ENCODE measurements at places on chromosomes 4 and X.

DNA sequence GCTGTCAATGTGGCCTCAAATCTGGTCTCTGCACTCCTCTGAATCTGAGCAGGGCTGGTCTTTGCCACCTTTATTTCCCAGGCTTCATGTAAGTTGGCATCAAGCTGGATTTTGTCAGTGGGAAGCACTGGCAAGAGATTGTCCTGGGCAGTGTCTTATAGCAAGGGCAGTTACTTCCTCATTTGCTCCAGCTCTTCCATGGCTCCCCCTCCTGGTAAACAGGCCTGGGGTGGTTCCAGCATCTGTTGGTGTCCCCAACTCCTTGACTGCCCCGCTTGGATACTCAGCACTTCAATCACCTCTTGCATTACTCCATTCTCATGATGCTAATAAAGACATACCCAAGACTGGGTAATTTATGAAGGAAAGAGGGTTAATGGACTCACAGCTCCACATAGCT, 15.0 kb upstream of the REST start:
- DNase-seq: no peak

DNA sequence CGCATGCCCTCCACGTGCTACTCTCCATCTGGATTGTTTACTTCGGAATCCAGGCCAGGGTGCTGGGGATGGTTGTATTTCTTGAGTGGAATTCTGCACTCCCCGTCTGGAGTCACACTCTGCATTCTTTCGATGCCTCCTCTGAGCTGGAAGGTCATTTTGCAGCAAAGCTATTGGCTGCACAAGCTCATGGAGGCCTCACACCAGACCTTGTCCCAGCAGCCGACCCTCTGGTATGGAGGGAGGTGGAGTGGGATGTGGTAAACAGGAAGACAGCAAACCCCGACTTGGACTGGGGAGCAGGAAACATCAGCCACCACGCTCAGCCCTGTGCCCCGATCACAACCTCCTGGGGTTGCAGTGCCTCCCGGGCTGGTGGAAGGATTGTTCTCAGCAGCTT, 225.3 kb upstream of the LNX1 start:
- no peak for DNase-seq

DNA sequence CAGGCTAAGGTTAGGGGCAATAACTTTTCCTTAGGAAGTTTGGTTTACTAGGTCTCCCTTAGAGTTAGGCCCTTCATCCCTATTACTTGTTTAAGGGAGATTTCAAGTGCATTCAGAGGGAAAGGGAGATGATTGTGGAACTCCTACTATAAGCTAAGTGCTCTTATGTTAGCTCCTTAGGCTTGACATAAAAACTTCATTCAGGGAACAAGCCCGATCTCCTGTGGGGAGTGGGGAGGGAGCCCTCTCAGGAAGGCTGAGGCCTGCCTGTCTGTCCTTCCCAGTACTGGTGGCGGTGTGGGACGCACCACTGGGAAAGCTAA, 8.0 kb downstream of the KLF3 start:
- DNase-seq: no peak

GRCh38 chrX:77622672-77623071, 163.3 kb downstream of the ATRX start:
- DNase-seq: no peak

DNA sequence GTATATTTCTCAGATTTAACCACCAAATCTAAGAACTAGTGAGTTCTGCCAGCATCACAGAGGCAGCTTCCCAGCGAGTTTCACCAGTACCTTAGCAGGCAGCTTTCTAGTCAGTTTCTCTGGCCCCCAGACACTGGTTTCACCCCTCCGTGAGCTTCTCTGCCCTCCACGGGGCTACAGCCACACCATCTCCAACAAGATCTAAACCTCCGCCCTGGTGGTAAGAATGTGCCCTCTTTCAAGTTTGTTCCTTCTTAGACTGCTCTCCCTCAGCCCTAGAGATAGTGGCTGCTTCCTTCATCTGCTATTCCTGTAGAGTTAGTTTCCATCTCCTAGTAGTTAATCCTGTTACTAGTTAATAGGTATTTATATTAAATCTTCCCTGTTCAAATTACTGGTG, 60.5 kb upstream of the TAB3 start:
- no peak for DNase-seq

- no peak for DNase-seq
Measured at GRCh38 chrX:136847874-136848273, 32.7 kb downstream of the RBMX start.

- DNase-seq: no peak
Measured at GRCh38 chr4:76514087-76514486, 79.1 kb downstream of the SHROOM3 start.

DNA sequence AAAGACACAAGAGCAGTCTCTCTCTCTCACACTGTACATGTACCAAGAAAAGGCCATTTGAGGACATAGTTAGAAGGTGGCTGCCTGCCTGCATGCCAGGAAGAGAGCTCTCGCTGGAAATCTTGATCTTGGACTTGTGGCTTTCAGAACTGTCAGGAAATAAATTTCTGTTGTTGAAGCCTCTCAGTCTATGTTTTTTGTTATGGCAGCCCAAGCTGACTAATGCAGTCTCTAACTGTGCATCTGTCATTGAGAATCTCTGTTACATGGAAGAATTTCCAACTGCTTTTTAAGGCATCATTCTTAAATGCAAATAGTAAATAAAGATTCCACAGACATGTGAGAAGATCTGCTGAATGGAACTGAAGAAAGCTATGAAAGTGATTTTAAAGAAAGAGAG, 198.3 kb downstream of the PCDH10 start:
- no peak for DNase-seq

- peak; percentile 12 for DNase-seq
Measured at GRCh38 chr4:151475035-151475714, 66.2 kb downstream of the FHIP1A start.

DNA sequence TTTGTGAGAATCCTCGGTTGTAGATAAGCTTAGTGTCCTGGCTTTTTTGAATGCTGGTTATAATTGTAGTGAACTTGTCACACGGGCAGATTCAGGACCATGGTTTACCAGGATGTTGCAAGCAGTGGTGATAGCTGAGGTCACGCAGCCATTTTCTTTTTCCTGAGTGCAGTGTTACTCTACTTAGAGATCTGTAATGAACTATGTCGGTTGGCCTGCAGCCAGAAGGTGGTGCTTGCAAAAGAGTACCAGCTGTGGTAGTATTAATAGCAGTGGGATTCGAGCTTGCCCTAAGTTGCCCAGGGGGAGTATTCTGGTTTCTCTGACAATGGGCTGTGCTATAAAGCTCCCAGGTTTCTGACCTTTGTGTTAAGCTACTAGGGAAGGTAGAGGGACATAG, 368.9 kb downstream of the SLITRK2 start:
- no peak for DNase-seq

DNA sequence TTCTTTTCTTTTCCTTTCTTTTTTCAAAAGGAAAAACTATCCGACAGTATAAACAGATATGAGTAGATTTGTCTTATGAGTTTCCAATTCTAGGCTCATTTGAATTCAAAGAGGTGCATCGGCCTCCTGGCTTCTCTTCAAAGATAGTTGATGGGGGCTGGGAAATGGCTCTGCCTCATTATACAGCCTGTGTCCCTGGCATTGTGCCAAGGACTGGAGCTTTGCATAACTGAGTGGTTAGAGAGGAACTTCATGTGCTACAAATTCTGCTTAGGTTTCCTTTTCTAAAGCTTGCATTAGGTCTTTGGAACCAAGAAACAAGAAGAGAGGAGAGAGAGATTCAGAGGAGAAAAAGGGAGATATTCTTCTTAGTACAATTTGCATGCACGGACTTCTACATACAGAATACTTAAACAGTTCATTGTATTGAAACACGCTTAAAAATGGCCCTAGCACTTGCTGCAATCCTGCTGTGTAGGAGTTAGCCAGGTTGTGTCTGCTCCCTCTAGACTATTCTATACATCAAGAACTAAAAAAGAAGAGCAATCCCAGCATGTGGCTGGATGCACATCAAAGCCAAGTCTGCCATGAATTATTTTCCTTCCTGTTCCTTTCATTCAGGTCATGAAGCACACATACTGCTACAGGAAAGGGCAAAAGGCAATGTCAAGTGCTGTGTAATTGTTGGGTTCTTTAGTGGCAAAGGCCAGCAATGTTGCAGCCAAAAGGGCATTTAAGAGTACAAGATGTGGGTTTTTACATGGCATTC, 70.9 kb downstream of the INTS12 start:
- DNase-seq: no peak

- DNase-seq: peak; percentile 7
Measured at GRCh38 chrX:51461053-51462044, 35.0 kb downstream of the NUDT11 start.

- DNase-seq: no peak
Measured at GRCh38 chr4:126338548-126338947, 1023.8 kb downstream of the FAT4 start.

- no peak for DNase-seq
Measured at GRCh38 chr4:32423267-32423666, 1703.1 kb downstream of the PCDH7 start.

- no peak for DNase-seq
Measured at GRCh38 chrX:1262369-1262768, 6.2 kb upstream of the CSF2RA start.

GRCh38 chr4:8897251-8898167, 25.9 kb upstream of the HMX1 start:
- no peak for DNase-seq

- DNase-seq: no peak
Measured at GRCh38 chr4:168291242-168291641, 27.3 kb downstream of the DDX60 start.

DNA sequence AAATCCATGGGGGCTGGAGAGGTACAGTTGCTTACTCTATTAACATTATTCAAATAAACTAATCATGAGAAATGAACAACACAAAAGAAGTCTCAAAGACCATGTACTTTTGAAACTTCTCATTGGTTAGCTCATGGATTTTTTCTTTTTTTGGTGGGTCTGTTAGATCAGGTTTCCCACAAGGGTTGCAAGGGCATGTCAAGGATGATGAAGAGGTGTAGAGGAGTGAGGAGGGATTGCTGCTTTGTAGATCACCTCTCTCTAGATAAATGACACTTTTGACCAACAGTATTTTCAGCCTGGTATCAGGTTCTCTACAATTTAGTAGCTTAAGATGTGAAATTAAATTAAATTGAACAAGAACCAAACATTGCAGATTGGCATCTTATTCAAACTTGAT, 417.9 kb upstream of the AGA start:
- DNase-seq: no peak

GRCh38 chrX:19198473-19198872, 76.2 kb upstream of the ADGRG2 start:
- no peak for DNase-seq

GRCh38 chrX:13482746-13483541, 86.5 kb upstream of the EGFL6 start:
- no peak for DNase-seq

GRCh38 chr4:29326816-29327215, 1393.4 kb upstream of the PCDH7 start:
- no peak for DNase-seq

DNA sequence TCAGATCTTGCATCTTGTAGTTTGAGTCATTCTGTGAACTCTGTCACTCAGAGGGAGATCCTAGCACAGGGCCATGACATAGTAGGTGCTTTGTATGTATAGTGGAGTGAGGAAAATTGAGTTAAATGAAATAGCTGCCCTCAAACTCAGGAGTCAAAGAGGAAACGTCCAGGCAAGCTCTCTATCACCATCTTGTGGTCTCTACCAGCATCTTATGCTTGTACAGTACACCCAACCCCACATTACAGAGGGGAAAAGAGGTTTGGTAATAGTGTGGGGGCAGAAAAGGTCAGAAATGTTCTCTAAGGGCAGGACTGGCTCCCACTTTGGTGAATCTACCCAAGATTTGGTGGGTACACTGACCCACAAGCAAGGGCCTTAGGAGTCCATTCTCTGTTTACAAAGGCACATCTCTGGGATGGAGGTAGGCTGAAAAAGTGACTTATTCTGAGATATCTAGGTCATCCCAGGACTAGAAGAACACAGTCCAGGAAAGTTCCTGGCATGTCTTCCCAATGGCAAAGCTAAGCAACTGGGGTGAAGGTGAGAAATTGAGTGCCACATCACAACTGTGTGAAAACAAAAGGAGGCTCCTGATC, 131.8 kb downstream of the OR13H1 start:
- no peak for DNase-seq

DNA sequence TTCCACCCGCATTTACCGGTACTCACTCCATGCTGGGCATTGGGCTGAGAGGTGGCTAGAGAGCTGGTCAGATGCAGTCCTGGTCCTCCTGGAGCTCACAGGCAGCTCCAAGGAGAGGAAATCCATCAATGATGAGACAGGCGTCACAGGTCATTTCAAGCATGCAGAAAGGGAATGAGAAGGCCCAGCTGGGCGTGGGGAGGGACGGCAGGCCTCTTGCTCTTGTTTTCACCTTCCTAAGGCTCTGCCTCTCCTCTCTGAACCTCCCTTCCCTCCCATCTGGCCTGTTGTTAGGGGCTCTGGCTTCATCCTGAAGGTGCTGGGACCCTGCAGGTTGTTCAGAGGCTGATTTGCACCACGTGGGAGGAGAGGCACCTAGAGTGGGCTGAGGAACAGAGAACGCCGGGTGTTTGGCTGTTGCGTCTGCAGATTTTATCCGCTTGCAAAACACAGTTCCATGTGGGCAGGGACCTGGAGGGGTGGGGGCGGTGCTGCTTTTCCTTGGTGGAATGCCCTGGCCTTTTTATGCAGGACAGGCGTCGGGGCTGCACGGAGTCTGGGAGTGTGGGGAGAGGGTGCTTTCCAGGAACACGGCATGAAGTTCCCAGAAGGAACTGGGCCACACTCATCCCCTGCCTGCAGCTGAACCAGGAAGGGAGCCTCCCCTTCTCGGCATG, 81.5 kb upstream of the PSAPL1 start:
- no peak for DNase-seq

DNA sequence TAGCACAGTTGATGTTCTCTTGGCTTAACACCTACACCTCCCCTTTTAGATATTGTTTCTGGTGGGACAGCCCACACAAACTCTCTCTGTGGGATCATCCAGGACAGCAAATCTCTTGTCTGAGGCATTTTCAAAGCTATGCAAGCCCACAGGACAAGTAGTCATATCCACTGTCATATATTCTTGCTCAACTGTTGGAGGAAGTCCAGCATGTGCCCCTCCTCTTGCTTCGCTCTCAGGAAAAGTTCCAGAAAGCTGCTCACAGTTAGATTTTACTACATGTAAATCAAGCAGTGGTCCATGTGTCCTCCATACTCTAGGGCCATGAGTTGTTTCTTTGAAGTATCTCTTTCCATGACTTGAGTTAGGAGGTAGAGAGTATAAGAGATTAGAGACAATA, 260.7 kb downstream of the INPP4B start:
- no peak for DNase-seq

- DNase-seq: peak; percentile 47
Measured at GRCh38 chr4:54493862-54494261, 163.9 kb upstream of the KIT start.

GRCh38 chr4:22299678-22300077, 216.2 kb downstream of the ADGRA3 start:
- no peak for DNase-seq

GRCh38 chr4:3213106-3213425, 35.9 kb upstream of the MSANTD1 start:
- no peak for DNase-seq

- no peak for DNase-seq
Measured at GRCh38 chrX:52118262-52118661, 49.3 kb upstream of the MAGED4B start.

DNA sequence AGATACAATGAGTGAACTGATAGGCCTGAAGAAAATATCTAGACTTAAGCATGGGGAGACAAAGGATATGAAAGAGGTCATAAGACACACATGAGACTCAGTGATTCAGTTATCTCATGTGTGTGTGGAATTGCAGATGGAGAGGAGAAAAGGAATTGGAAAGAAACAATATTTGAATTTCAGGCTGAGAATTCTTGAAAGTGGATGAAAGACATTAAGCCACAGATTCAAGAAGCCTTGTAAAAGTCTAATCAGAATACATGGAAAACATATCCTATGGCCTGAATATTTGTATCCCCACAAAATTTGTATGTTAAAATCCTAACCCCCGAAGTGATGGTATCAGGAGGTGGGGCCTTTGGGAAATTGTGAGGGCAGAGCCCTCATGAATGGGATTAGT, 28.3 kb downstream of the NSUN7 start:
- no peak for DNase-seq

Data from EL (cell line).